ENCODE measurements at places on chromosomes 11 and 22. TPM values are rescaled to one million over a fixed set of nuclear protein-coding genes. Genes with fewer than 3 reads are reported as not detected.

Gene C11orf91
- total RNA-seq = not detected

Gene NAV2
- 62.6 TPM for total RNA-seq

Gene PKDREJ
- not detected for total RNA-seq

Gene SCGB2A2
- total RNA-seq = not detected

Gene ZNRF3
- total RNA-seq = 49.1 TPM

Gene GDPD5
- total RNA-seq = 64.6 TPM

Gene TMEM86A
- 4.8 TPM for total RNA-seq

Gene CALCA
- not detected for total RNA-seq

Gene GNAZ
- total RNA-seq = 13.7 TPM

Gene CXCR5
- not detected for total RNA-seq

All from ascending aorta (tissue), 2 donors.